ENCODE measurements at places on chromosomes 2 and 18.

GRCh38 chr18:44884431-44884830, 203.7 kb downstream of the SETBP1 start:
- DNase-seq, result no peak

GRCh38 chr2:10043906-10044601, 704 bp downstream of the KLF11 start:
- peak; percentile 99 for DNase-seq

DNA sequence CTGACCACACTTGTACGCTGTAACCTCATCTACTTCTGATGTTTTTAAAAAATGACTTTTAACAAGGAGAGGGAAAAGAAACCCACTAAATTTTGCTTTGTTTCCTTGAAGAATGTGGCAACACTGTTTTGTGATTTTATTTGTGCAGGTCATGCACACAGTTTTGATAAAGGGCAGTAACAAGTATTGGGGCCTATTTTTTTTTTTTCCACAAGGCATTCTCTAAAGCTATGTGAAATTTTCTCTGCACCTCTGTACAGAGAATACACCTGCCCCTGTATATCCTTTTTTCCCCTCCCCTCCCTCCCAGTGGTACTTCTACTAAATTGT, 2.1 kb downstream of the RHOB start:
- DNase-seq, result no peak

DNA sequence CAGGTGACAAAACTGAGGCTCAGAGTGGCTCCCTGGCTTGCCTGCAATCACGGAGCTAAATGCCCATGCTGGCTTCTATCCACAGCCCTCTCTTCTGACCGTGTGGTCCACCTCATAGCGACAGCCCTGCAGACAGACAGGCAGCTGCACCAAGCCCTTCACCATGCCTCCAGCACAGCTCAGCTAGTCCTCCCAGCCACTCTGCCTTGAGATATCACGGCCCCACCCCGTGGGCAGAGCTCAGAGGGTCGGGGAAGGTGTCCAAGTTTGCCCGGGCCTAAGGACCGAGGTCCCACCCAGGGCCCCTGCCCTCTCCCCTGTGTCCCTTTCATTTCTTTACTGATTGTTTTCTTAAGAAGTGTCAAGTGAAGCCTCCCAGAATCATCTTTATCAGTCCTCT, 128.2 kb upstream of the GLI2 start:
- no peak for DNase-seq

GRCh38 chr2:54432251-54433015, 23.7 kb upstream of the SPTBN1 start:
- no peak for DNase-seq

GRCh38 chr2:73257425-73258125, 23.5 kb downstream of the CCT7 start:
- DNase-seq, result peak; percentile 69

DNA sequence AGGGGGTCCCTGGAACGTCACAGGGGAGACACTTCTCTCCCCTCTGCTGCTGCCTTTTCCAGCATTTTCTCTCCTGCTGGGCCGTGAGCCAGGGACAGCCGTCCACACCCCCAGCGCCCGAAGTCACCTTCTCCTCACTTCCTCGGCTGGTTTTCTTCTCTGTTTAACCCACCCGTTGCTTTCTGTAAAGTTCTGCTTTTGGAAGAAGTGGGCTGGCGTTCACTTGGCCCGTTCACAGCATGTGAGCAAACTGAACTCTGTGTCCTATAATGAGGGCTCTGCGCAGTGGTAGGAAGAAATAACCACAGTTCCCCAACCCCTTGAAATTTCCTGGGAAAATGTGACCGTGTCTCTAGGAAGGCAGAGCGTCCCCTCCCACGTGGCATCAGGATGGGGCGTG, 187.0 kb upstream of the HDAC4 start:
- DNase-seq, result no peak

GRCh38 chr2:182393270-182393760, 33.5 kb downstream of the PDE1A start:
- DNase-seq, result no peak
